Stimulated activated CD8-positive, alpha-beta memory T cell treated with anti-CD3 and anti-CD28 coated beads, Interleukin-2, amount 100 ng/mL, for 48 hours (primary cell): ENCODE measurements at places on chromosomes 7 and 10.

GRCh38 chr7:157139810-157140510, 1.2 kb downstream of the UBE3C start:
- DNase-seq: no peak

DNA sequence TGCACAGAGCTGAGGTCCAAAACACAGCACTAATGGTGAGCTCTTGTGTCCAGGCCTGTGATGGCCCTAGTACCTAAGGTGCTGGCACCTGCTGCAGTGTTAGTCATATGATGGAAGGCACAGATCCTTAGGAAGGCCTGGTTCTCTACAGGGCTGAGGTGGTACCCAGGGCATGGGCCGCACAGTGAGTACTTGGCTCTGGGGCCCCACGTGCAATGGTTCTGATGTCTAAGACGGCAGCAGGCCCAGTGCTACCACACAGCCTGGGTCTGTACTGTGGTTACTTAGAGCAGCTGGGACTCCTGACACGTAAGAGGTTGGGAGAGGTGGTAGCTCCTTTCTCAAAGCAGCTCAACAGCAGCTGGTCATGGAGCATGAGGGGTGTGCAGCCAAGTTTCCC, 70.6 kb upstream of the MAGI2 start:
- DNase-seq: no peak

DNA sequence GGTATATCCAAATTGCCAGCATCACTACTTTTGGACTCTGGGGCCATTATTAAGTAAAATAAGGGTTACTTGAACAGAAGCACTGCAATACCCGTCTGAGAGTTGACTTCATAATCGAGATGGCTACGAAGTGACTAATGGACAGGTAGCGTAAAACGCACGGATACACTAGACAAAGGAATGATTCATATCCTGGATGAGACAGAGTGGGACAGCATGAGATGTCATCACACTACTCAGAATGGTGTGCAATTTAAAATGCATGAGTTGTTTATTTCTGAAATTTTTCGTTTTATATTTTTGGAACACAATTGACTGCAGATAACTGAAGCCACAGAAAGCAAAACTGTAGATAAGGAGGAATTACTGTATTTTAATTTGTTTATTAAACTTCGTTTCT, 421.5 kb upstream of the LRGUK start:
- no peak for DNase-seq

DNA sequence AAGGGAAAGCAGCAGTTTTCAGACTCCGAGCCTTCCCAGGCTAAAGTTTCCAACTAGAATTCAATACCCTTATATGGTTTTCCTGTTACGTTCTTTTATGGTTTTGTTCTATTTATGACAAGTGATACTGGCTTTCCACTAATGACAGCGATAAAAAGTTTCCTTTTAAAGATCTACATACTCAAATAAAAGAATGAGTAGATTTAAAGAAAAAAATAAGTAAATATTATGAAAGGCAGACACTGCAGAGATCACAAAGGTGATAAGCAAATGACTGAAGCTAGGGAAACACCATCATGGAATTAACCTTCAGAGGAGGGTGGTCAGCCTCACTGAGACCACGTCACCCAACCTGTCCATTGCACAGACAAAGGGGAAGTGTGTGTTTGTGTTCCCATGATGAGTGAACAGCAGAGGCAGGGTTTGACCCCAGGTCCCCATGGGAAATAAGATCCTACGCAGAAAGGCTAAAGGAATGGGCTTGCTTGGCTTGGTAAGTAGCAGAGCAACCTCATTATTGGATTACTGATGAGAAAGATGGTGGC, 4.0 kb downstream of the VSIR start:
- DNase-seq: no peak

DNA sequence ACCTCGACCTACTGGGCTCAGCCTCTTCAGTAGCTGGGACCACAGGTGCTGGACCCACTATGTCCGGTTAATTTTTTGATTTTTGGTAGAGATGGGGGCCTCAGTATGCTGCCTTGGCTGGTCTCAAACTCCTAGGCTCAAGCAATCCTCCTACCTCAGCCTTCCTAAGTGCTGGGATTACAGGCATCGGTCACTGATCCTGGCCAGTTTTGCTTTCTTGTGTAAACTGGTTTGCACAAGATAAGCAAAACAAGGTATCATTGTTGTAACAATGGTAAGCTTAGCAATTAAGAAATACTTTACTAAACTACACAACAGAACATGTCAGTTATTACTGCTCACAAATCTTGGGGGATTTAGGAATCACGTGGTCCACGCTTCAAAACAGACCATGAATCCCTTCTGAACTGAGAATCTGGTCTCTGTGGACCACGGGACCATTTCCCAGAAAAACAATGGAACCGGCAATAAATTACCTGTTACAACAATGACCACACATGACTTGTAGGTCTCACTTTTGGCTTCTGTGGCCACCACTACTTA, 36.8 kb downstream of the RSU1 start:
- no peak for DNase-seq

DNA sequence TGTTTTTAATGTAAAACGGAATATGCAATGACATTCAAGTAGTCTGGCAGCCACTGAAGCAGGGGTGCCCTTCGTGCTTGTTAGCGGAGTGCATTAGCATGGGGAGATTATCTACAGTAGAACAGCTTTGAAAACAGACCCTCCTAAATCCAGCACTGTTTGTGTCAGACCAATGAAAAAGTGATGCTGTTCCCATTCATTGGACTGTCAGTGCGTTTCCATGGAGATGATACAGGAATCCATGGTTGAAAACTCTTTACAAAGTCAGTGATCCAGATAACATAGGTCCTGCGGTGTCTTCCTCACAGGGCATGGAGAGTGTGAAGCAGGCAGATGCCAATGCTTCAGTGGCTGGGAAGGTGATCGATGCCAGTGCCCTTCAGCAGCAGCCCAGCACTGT, 73.6 kb downstream of the ITGB8 start:
- no peak for DNase-seq

- no peak for DNase-seq
Observed at GRCh38 chr7:134744569-134744968, 34.9 kb upstream of the CALD1 start.

GRCh38 chr10:118956802-118957442, 72.6 kb upstream of the NANOS1 start:
- DNase-seq: no peak

DNA sequence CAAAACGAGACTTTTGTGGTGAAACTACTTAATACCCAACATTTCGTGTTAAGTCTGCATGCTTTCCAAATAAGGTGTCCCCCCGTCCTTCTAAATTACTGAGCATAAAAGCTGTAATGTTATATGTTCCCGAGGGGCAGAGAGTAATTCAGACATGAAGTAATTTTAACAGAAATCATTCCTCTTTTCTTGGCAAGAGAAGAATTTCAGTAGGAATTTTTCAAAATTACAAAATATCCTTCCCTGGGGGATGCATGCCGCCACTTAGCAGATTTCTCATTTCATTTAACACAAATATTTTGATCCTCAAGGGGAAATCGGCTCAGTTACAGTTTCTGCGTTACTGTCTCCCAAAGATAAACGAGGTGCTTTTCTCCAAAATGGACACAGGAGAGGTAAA, 213.2 kb upstream of the RHOBTB1 start:
- DNase-seq: no peak

GRCh38 chr10:84571146-84571545, 242.8 kb downstream of the CCSER2 start:
- DNase-seq: no peak

DNA sequence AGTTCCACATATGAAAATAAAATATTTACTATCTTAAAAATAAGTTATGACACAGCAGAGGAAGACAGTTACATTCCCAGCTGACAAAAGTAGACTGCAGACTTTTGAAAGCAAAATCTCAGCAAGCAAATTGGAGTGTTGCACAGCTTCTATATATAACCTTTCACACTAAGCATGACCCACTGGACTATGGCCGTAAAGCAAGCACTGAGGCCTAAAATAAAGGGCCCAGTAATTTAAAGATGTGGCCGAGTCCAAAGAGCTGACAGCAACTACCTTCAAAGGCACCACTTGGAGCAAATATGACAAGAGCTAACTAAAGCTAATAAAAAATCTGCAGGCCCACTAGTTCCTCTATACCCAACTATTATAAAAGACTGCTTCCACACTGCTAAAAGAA, 6.5 kb downstream of the GDI2 start:
- DNase-seq: no peak

DNA sequence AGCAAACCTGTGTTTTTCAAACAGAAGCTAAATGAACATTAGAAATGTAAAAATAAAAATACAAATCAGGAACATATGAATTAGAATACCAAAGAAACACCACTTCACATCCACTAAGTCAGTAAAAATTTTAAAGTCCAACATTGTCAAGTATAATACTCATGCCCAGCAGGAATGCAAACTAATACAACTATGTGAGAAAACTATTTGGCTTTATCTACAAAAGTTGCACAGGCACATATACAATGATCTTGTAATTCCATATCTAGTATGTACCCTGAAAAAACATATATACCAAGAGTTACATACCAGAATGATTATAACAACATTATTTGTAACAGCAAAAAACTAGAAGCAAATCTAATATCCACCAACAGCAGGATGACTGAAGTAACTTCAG, 91.1 kb downstream of the RNF32 start:
- no peak for DNase-seq

DNA sequence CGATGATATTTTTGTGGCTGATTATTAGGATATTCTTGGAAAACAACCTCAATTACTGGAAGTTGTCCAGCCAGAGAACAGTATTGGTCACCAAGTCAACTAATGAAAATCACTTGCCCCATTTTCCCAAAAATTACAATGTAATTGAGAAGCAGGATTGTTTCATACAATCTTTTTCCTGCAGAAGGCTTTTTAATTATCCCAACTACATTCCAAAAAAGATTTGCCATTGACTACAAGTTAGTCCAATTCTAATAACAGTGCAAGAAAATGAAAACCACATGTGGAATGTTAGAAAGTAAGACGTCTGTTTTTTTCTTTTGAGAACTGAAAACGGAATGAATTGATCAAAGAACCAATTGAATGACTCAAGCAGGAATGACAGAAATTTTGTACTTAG, 1195.8 kb downstream of the SORCS1 start:
- DNase-seq: no peak

- DNase-seq: no peak
Observed at GRCh38 chr7:4079956-4080355, 602.1 kb upstream of the FOXK1 start.

DNA sequence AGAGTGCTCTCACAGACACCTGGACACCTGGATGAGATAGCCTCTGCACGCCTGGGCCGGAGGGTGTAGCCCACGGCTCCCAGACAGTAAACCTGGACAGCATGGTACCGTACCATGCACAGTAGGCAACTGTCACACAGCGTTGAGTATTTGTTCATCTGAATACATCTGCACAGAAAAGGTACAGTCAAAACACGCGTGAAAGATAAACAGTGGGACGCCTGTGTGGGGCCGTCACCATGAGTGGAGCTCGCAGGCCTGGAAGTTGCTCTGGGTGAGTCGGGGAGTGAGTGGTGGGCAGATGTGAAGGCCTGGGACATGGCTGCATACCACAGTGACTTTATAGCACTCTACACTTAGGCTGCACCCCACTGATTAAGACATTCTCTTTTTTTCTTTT, 280.0 kb upstream of the SHH start:
- DNase-seq: no peak

DNA sequence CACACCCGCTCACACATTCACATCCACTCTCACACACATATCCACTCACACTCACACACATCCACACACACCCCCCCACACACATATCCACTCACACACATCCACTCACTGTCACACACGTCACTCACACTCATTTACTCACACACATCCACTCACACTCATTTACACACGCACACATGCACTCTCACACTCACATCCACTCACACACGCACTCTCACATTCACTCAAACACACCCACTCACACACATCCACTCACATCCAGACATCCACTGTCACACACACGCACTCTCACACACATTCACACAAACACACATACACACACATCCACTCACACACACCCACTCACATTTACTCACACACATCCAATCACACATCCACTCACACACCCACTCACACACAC, 18.3 kb downstream of the PWWP2B start:
- DNase-seq: no peak

- DNase-seq: no peak
Observed at GRCh38 chr7:24868741-24869140, 111.2 kb downstream of the OSBPL3 start.

GRCh38 chr7:138907201-138907847, 73.9 kb downstream of the KIAA1549 start:
- DNase-seq: no peak

DNA sequence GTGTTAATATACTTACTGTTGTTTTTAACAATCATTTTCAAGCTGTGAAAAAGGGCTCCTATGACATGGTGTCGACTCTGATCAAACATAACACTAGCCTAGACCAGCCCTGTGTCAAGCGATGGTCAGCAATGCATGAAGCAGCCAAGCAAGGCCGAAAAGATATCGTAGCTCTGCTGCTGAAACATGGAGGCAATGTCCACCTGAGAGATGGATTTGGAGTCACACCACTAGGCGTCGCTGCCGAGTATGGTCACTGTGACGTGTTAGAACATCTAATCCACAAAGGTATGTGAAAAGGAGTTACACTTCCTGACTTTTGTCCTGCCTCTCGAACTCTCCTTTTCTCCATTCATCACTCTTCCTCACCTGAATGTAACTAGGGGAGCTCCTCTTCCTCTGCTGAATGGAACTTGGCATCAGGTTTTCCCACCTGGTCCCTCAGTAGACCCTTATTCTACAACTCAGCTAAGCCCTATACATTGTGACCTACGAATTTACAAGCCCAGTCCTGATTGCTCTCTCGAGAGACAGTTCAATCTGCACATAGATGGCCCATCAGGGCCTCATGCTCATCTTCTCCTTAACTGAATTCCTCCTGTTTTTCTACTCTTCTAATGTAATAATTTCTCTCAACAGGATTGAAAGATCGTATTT, 23.0 kb downstream of the ASB15 start:
- DNase-seq: peak; percentile 64

DNA sequence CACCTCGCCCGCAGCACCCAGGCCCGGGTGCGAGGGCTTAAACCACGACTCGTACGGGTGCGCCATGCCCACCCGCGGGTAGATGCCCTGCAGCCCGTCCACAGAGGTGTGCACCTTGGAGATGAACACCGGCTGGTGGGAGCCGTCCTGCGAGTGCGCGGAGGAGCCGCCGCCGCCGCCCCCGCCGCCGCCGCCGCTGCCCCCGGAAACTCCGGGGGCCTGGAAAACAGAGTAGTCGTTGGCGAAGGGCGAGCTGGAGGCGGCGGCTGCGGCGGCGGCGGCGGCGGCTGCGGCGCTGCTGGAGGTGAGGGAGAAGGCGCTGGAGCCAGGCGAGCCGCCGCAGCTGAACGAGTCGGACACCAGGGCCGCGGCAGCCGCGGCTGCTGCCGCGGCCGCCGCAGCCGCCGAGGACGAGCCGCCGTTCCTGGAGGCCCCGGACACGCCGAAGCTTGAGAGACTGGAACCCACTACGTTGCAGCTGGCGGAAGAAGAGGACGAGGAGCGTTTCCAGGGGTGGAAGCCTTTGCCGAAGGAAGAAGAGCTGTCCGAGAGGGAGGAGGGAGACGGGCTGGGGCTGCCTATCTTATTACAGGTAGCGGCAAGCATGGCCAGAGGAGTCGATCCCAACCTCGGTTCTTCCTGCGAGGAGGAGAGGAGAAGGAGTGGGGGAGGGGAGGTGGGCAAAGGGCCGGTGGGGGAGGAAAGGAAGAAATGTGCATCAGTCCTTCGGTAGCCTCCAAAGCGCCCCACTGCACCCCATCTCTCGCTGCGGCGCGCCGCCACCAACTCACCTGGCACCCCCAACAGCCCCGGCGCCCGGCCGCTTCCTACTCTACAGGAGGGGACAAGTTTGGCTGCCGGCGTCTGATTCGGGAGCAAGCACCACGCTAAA, 1.3 kb downstream of the SP8 start:
- no peak for DNase-seq
